ENCODE measurements at places on chromosomes 5 and 9.

DNA sequence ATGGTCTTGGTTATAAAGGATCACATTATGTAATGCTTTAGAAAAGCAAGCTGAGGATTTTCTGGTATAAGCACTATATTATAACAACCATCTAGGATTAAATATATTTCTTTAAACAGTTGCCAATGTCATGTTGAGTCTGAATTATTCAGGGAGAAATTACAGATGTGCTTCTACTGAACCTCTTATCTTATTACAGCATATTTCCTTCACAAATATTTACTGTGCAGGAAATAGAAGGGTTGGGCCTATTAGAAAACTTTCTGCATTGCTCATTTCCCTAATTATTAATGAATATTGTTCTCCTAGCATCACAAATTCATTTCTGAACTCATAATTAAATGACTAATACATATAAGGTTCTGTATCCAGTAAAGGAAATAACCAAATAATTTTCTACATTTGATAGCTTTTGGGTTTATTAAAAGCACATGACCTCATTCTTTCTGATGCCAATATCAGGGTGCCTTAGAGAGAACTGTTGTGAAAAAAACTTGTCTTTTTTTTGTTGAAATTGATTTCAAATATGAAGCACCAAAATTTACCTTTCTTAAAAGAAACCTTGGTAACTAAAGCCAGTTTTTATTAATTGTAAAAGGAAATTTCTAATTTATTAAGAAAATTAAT, 476.8 kb upstream of the PTGER4 start:
- no peak for DNase-seq

DNA sequence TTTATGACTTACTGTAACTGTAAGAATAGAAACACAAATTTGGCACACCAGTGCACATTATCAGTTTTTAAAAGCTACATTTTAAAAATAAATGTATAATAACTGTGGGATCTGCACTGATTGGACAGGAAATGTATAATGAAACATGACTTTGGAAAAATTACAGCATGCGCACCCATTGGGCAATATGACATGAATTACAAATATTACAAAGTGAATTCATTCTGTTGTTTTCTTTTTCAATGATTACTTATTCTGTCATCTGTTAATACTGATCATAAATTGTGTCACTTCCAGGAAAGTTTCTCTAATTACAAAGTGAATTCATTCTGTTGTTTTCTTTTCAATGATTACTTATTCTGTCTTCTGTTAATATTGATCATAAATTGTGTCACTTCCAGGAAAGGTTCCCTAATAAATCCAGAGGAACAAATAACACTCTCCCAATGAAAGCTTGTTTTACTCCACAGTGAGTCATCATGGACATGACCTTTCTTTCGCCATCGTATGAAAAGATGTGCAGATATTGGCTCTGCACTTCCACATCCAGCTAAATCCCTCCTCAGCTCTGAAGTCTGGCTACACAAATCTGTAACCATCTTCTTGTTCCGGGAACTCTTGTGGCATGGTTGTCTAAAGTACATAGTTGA, 297.0 kb upstream of the HAPLN1 start:
- no peak for DNase-seq

- no peak for DNase-seq
Observed at GRCh38 chr9:112533660-112534059, 47.0 kb downstream of the KIAA1958 start.

DNA sequence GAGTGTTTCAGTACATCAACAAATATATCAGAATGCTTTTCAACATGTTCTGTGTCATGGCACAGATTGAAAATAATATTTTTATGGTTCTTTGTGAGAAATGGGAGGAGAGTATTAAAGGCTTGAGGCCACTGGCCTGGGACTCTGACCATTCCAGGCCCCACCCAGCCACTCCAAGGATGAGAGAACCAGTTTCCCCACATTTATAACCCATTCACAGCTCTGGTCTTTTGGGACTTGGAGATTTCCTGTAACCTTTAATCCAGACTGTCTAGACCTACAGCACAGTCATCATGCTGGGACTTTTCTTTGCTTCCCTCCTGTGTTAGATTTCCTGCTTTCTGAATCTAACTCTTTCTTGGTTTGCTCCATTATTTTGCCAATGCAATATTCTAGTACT, 389.6 kb downstream of the KIAA0825 start:
- no peak for DNase-seq

GRCh38 chr5:132497488-132497997, 7.0 kb upstream of the IRF1 start:
- DNase-seq = no peak

GRCh38 chr9:87386490-87387025, 111.1 kb upstream of the DAPK1 start:
- DNase-seq = no peak

- DNase-seq = no peak
Observed at GRCh38 chr9:8179381-8180053, 379.9 kb upstream of the DMAC1 start.

GRCh38 chr5:97888439-97888838, 705.4 kb upstream of the RIOK2 start:
- no peak for DNase-seq

- no peak for DNase-seq
Observed at GRCh38 chr5:45750574-45750973, 54.4 kb upstream of the HCN1 start.

DNA sequence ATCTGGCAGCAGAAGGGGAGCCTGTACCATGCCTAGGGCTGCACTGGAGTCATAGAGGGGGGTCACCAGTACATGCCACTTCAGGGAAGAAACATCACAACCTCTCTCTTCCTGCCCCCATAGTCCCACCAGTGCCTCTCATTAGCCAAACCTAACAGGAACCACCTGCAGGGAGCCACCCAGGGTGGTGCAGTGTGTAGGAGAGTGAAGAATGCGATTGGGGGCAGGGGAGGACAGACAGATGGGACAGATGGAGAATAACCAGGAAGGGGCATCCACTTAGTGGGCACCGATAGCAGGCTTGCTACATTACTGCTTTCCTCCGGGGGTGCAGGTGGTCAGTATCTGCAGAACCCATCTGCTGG, 19.2 kb downstream of the DAPK1 start:
- no peak for DNase-seq

GRCh38 chr9:4859035-4859434, 66.3 kb downstream of the RCL1 start:
- DNase-seq = no peak

DNA sequence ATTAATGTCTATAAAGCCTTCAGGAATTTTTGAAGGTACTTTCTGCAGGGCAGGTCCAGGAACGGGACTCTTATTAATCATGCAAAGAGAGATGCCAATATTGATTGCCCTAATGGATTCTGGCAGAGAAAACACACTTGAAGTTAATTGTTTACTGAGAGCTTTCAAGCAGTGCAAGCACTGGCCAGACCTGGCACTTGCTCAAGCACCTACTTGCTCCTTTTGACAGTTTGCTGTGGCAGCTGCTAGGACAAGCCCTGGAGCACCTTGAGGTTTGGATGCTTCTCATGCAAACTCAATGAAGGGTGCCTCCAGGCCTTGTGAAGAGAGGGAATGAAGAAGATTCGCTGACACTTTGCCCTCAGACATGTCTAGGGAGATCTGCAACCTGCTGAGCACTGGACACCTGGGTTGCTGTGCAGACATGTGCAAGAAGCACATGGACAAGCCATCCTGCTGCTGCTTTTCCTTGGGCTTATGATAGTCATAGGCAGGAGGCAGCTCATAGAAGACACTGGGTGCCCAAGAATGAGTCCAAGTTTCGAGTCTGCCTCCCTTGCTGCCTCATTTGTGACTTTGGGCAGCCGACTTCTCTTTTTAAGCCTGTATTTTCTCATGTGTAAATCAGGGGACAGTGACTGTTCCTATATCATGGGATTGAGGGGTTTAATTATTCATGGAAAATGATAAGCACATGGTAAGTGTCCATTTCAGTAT, 88.8 kb upstream of the EQTN start:
- DNase-seq = no peak

- DNase-seq = no peak
Observed at GRCh38 chr5:126054577-126055347, 368.4 kb upstream of the GRAMD2B start.

- DNase-seq = no peak
Observed at GRCh38 chr9:115746496-115746895, 407.1 kb upstream of the PAPPA start.

DNA sequence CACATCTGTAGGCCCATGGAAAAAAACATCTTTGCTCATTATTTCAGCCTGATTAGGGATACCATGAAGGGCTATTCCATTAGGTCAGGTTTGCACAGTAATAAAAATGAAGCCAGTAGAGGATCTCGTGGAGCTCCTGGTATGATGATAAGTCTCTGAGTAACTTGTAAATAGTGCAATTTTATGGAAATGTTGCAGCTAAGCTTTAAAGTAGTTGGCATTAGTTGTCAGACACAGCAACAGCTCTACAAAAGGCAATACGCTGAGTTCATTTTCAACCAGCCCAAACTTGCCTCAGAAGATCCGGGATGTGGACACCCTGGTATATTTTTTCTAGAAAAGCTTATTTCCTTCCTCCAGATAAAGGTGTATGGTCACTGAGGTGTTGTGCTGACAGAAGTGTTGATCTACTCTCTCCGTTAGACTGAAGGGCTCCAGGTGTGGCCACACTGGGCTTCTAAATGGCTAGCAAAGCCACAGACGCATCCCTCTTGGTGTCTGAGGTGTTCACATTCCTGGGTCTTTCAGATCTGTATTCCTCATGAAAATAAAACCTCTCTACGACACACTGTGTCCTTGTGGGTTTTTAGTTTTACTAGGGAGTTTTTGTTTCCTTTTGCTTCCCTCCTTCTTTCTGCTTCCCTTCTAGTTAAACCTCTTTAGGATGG, 141.6 kb downstream of the GHR start:
- no peak for DNase-seq

GRCh38 chr9:78462611-78463010, 165.7 kb downstream of the PSAT1 start:
- DNase-seq = no peak

GRCh38 chr5:65209341-65209740, 272.4 kb downstream of the ADAMTS6 start:
- DNase-seq = no peak

- no peak for DNase-seq
Observed at GRCh38 chr5:156396830-156397081, 69.8 kb downstream of the SGCD start.

DNA sequence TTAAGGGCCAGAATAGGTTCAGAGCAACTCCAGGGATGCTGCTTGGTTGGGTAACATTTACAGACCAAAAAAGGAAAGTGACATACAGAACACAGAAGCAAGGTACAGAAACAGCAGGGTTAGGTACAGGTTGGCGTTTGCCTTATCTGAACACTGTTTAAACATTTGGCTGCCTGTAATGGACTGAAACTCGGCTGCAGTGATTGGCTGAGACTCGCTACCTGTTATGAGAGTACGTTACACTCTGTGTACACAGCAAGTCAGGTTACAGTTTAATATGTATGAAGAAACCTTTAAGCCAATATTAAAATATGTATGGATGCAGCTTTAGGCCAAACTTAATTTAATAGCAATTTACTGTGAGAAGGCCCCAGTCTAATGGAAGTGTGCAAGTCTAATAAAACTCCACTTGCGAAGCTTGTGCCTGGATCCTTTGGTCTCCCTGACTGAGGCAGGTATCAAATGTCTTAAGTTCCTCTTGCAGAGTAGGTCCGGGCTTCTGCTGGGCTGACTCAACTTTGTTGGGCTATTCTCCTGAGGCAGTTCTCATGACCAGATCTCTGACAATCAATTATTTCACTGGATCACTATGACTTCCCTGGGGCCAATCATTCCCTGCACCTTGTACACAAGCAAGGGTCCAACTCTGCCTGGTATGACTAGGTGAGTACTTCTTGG, 204.9 kb downstream of the ZNF462 start:
- no peak for DNase-seq

- no peak for DNase-seq
Observed at GRCh38 chr5:83331842-83332241, 139.7 kb upstream of the VCAN start.

GRCh38 chr9:107226421-107226820, 56.7 kb upstream of the RAD23B start:
- no peak for DNase-seq

DNA sequence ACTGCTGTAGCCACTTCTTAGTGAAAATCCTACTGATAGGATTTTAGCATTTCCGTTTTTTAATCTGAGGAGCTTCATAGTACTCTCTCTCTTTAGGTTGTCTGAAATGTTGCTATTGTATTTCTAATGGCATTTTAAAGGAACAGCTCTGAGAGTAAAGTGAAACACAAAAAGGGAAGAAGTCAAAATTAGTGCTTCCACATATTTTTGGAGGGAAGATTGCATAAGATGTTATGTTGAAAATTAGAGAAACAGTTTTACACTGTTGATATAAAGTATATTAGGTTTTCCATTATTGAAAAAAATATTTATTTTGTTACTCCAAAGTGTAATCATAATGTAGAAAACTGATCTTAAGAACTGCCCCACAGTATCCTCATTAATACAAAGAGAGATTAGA, 525.1 kb downstream of the TAF11L14 start:
- DNase-seq = no peak

DNA sequence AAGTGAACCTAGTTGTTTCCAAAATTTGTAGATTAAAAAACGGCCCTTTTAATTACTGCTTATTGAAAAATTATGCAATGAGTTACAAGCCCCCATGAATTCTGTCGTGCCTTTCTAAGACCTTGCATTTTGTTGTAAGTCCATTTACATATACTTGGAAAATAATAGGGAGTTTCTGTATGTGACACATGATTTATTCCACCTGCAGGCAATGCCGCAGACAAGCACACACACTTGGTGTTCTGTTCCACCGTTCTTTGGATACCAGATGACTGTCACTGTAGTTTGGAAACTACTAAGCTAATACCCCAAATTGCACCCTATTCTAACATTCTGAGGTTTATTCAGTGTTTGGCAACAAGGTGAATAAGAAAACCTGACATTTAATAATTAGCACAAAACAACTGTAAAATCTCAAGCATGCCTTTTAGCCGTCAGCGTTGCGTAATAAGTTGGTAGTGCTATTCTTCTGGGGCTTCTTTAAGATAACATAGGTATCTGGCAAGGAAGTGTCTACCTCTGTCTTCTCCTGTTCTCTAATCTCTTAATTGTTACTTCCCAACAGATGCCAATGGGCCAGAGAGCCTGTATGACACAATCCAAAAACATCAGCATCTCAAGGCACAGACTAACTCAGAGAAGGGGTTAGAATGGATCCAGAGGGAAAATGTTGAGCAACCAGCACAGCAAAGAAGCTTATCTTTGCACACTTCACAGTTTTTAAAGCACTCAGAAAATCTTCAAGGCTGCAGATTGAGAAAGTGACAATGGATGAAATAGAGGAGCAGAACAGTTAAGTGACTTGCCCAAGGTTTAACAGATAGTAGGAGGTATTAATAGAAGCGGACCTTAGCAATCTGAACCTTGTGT, 48.2 kb upstream of the DPYSL3 start:
- DNase-seq = no peak

GRCh38 chr5:81065492-81065891, 105.3 kb downstream of the RASGRF2 start:
- DNase-seq = no peak

DNA sequence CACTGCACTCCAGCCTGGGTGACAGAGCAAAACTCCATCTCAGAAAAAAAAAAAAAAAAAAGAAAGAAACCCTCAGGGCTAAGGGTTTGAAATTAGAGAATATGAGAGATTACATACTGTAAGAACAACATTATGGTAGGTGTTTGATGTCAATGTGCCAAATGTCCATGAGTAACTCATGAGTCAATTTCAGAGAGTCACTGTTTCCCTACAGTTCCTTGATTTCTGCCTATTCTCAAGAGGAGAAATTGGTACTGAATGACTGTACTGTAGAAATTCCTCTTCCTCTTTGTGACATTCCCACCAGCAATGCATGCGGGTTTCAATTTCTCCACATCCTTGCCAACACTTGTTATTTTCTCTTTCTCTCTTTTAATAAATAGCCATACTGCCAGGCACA, 35.2 kb downstream of the MARVELD2 start:
- DNase-seq = no peak
